ENCODE measurements at places on chromosomes 5 and 9.

DNA sequence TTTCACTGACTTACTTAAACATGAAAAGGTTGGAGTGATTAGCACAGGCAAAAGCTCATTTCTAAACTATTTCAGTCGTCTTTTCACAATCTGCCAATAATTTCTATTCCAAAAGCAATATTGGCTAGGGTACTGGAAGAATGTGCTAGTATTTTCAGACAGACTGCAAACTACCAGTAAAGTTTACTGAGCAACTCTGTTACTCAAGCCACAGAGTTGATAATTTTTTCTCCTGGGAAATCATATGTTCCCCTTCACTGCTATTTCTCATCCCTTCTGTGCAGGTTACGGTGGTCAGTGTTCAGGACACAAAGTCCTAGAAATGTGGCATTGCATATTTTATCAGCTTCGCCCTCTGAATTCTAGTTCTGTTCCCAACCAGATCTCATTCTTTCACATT is 343.3 kb upstream of the TNC start:
- DNase-seq = no peak

DNA sequence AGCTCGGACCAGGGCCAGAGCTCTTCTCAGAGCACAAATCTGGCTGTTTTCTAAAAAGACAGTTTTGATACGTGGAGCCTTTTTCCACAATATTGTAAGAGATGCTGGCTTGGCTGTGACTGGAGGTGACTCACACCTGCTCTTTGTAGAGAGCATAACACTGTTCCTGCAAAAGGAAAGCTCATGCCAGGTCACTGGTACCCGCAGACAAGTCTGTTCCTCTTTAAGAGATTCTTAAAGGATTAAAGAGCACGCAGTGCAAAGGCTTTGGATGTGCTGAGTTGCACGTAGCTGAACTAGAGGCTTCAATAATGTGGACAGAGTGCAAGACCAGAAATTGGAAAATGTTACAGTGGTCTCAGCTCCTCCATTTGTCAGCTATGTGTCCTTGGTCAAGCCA is 19.0 kb downstream of the ACTL7B start:
- DNase-seq = no peak

- DNase-seq = no peak
Observed at GRCh38 chr9:33687779-33688178, 107.6 kb upstream of the PRSS3 start.

GRCh38 chr9:117343427-117343826 is 71.4 kb downstream of the ASTN2 start:
- no peak for DNase-seq

DNA sequence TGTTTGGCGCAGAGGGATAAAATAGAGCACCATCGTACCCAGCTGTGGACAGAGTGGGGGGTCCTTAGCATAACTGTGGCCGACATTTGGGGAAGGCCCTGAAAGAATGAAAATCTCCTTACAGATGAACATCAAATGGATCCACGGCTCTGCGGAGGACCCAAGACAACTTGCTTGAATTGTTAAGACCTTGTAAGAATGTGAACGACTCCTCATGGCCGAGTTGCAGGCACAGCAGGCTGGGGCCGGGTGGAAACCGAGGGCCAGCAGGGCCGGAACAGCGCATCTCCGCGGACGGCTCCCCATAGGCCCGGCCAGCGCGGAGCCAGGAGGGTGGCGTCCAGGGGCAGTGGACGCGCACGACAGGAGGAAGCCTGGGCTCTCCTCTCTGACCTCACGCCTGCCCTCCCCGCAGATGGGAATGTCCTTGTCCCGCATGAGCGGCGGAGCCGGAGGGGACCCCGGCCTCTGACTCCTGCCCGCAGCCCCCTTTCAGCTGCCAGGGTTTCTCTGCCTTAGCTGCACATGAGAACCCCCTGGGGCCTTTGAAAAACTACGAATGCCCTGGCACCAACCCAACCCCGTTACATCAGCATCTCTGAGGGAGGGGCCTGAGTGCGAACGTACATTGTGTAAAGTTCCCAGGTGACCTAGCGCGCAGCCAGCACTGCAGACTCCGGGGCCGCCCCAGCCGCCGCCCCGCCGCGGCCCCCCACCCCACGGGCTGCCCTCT is 36.2 kb upstream of the PTCH1 start:
- DNase-seq = no peak

- no peak for DNase-seq
Observed at GRCh38 chr5:17854901-17855300, 220.6 kb downstream of the TAF11L14 start.

All from activated CD4-positive, alpha-beta T cell treated with anti-CD3 and anti-CD28 coated beads, Interleukin-2, amount 10 ng/mL, durations not matched to agents 7 days and 5 days (primary cell).